ENCODE measurements at places on chromosomes 6 and 20.
A peak's percentile ranks its signal among the peaks of the same experiment; 100 is the strongest.

DNA sequence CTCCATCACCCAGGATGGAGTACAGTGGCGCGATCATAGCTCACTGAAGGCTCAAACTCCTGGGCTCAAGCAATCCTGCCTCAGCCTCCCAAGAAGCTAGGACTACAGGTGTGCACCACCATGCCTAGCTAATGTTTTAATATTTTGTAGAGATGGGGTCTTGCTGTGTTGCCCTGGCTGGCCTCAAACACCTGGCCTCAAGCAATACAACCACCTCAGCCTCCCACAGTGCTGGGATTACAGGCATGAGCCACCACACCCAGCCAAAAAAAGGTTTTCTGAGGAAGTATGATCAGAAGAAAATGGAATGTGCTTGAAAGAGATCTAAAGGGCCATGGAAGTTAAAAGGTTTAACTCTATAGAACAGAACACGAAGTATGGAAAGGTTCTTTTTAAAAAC, 8.7 kb downstream of the RBBP9 start:
- no peak for DNase-seq

GRCh38 chr6:141401168-141401567, 731.6 kb upstream of the GJE1 start:
- DNase-seq = no peak

- DNase-seq = no peak
Measured at GRCh38 chr6:148817689-148818088, 70.9 kb downstream of the UST start.

DNA sequence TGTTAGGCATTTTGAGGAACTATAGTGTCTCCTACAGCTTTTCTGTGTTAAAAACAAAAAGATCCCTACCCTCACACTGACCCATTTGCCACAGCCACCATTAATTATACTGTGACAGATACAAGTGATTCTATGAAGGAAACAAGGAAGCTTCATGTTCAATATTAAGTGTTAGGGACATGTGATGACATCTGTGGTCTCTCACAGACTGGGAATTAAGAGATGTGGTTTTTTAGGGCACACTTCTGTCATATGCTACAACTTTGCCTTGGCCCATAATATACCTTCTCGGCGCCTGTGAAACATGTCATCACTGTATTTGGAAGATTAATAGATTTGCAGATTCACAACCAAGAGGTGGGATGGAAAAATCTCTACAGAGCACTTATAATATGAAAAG, 102.9 kb upstream of the TCF21 start:
- DNase-seq = no peak

DNA sequence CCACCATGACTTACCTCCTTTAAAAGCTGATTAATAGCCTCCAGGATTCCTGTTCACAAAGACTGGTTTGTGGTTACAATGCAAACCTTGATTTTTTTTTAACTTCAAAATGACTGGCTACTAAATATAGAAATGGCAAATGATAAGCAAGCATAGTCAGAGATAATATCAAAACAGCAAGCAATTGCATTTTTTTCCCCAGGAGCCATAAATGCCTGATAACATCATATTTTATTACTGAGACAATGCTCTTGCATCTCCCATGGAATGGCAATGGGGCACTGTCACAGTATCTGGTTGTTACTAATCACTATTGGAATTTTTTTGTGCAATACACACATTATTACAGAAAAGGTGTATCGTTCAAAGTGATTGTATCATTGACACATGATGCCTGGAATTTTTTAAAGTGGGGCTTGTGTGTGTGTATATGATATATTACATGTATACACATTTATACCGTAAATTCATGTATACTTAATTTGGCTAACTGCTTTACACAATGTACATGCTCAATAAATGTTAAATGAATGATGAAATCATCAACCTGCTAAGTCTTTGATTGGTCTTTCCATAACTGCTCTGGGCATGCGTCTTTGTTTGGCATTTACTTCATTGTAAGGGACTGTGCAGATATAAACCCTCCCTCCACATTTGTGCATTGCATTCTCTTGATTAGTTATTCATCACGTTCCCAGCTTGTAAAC, 980 bp upstream of the SALL4 start:
- DNase-seq = no peak

DNA sequence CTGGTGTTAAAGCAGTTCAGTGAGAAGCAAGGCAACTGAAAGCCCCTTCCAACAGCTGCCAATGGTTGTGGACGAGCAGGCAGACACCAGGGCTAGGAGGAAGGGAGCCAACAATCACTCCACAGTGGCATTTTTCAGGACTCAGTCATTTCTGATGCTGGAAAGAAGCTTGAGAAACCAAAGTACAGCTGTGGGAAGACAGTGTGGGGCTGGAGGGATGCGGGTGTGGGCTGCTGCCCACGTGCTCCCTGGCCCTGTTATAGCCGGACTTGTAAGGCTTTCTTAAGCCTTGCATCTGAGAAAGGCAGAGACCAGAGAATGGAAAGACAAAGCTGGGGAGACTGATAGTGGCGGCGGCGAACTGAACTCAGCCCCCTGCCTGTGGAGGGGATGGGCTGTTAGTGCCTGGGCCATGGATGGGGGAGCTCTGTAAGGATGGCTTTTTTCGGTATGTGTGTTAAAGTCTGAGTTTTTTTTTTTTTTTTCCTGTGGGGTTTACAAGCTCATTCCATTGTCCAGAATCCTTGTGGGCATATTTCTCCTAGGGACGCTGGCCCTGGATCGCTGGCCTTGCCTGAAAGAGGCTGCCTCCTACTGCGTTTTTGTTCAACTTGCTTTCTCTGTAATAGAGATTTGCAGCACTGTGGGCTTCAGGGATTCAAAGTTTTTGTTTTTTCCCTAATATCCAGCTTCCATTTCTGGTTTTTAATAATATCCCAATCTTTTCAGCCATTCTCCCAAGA, 91.7 kb downstream of the GJA10 start:
- no peak for DNase-seq

DNA sequence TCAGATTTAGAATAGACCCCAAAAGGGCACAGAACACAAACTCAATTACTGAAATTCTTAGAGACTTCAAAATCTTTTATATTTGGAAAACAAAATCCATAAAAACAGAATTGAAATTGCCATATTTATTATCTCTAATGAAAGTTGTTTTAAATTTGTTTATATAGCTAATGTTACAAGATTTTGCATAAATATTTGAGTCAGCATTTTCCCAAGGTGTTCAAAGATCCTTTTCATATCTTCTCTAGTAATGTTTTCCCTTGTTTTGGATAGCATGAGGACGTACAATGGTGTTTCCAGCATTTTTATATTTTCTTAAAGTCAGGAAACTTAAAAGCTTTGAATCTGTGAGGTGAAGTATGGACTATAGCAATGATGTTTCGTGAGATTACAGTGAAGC, 235.2 kb upstream of the EPHA7 start:
- no peak for DNase-seq

GRCh38 chr20:61986762-61987321, 78.8 kb downstream of the TAF4 start:
- no peak for DNase-seq

- no peak for DNase-seq
Measured at GRCh38 chr20:11814267-11814666, 103.4 kb upstream of the BTBD3 start.

DNA sequence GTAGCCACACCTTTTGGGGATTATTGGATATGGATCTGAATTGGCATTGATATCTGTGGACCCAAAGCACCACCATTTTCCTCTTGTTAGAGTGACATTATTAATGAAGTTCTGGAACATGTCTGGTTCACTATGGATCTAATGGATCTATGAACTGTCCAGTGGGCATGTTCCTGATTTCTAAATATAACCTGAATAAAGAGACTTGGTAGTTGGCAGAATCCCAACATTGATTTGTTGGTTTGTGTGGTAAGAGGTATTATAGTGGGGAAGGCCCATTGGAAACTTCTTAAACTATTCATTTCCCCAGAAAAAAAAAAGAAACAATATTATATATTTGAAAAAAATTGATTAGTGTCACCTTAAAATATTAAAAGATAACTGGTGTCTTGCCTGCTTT, 312.6 kb downstream of the HTR1B start:
- no peak for DNase-seq

DNA sequence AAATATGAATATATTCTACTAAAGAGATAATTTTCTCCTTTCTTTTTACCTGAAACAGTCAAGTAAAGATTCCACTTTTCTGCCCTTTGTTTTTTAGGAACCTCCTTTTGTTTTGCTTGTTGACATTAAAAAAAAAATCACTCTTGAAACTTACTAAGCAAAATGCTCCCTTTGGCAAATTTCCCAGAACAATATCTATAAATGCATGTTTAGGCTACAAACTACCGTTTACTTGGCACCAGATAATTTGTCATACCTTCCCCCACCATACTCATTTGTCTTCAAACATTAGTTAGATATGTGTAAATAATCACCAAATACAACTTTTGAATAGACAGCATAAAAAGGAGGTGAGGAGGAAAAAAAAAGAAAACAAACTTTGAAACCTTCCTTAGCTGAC, 604.7 kb downstream of the RFPL4B start:
- no peak for DNase-seq

- peak; percentile 18 for DNase-seq
Measured at GRCh38 chr6:104789770-104790190, 69.9 kb downstream of the HACE1 start.

DNA sequence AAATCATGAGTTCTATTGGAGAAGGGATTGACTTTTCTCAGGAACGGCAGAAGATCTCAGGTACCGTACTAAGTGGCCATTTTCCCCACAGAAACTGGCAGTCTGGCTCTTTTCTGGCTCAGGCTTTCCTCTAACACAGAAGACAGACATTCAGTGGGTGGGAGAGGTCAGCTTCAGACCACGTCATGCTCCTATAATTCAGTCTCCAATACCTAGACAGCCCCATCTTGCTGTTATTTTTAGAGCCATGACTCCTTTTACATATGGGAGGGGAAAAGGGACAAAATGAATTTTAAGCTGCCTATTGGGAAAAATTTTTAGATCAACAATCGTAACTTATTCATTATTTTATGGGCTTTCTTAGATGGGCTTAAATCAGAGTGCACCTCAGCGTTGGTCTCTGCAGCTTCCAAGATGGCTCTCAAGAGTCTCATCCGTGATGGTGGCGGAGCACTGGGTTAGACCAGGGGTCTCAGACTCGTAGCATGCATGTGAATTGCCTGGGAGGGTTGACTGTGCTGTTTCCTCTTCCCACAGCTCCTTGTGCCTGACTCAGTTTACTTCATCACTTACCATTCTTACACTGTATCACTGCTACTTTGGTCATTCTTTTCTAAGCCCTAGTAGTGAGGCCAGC, 86.9 kb downstream of the TCP11 start:
- DNase-seq = no peak

DNA sequence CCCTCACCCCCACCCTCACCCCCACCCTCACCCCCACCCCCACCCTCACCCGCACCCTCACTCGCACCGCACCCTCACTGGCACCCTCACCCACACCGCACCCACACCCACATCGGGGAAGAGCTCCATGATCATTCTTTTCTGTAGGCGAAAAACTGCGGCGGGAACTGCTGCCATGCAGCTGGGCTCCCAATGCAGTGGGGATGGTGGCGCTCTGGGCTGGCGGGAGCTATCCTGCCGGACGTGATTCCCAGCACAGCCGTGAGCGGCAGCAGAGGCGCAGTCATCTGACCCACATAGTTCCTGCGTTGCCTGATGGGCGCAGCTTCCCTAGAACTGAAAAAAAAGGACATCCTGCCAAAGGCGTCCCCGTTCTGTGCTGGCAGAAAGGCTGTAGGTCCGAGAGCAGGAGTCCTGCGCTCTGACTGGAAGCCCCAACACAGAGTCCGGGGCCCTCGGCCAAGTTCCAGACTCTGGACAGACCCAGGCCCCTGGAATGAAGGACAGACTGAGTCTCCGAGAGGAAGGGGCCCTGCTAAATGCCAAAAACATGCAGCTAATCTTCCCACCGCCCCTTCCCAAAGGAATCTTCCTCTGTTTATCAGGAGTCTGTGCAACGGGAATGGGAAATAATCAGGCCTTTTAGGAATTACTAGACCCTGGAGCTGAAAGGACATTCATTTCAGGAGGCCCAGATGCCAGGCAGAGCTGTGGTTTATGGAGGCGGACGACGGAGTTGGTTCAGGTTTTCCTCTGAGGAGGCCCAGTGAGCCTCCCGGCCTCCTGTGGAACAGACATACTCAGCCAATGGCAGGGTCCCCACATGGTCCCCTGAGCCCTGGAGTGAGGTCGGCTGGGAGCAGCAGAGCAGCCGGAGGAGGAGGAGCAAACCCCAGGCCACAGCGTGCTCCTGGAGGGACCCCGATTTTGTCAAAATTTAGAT, 14.1 kb upstream of the TCFL5 start:
- DNase-seq = peak; percentile 37

- DNase-seq = peak; percentile 82
Measured at GRCh38 chr6:112879920-112880413, 532.8 kb downstream of the RFPL4B start.

GRCh38 chr6:106745197-106745770, 115.9 kb downstream of the QRSL1 start:
- peak; percentile 21 for DNase-seq

DNA sequence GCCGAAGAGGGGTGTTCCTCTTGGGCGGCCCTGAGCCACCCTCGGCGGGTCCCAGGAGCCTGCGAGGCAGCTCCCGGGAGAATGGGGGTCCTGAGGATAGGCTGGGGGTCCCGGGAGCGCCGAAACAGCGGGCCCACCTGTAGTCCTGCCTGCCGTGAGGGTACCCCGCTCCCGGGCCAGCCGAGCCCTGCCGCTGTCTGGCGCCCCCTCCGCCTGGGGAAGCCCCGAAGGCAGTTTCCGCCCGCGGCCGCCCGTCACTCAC, 280 bp downstream of the SPATA2 start:
- DNase-seq = no peak

DNA sequence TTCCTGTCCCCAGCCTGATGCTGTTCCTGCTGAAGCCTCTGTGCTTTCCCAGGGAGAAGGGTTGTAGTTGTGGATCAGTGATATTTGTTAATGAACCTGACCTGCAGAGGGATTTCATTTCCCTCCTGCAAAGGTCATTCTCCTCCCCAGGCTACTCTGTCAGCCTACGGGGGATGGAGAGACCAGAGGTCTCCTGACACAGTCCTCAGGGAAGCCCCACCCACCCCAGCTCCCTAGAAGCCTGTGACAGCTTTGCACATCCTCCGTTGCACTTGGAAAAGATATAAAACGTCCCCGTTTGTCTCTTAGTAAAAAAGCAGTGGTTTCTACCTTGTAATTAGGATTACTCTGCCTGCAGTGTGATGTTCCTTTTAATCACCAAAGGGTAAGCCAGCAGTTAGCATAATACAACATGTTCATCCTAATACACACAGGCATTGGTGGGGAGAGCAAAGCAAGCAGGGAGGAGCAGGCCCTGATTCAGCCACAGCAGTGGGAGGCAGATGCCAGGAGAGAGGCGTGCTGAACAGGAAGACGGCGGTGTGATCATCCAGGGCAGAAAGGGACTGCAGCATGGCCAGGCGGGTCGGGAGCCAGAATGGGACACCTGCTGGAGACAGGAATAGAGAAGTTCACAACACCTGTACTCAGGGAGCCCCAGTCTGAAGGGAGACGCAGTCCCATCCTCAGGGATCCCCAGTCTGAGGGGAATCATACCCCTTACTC, 293.5 kb downstream of the LRFN2 start:
- no peak for DNase-seq

GRCh38 chr6:97064578-97064977, 140.1 kb downstream of the KLHL32 start:
- no peak for DNase-seq

- DNase-seq = no peak
Measured at GRCh38 chr6:161596807-161597520, 323.1 kb upstream of the AGPAT4 start.

GRCh38 chr6:27176096-27176495, 71.4 kb upstream of the PRSS16 start:
- peak; percentile 42 for DNase-seq

All from NCI-H524 (cell line).